ENCODE measurements at places on chromosomes 7 and 10. TPM values are rescaled to one million over a fixed set of nuclear protein-coding genes. Genes with fewer than 3 reads are reported as not detected.

DNA sequence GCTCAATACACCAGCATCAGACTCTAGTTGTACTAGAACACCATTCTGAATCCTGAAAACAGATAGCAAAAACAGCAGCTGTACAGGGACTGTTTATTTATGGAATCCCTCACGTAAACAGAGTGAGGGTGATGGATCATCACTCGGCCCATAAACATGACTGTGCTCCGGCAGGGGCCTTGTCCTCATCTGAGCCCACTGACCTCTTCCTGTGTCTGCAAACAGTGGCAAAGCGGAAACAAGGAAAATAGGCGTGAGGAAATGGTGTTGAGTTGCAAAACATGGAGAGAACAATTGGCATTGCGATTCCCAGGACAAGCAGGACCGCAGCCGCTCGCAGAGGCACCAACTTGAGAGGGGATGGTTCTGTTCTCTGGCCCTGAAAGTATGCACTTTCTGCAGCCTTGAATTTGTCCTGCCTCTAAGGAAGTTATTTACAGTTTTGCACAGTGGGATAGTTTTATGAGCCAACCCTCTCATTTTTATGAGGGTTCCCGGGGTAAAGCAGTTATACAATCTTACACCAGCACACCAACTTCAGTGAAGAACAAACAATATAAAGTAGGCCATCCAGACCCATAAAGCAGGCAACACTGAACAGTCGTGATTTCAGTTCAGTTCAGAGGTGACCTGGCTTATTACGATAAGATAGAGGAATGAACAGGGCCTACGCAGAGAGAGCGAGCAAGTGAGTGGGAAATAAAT lies 248.0 kb upstream of the FZD8 start:
- DNase-seq, result no peak

GRCh38 chr7:81833401-81833800 lies 63.6 kb upstream of the HGF start:
- DNase-seq, result no peak

GRCh38 chr7:50397320-50397970 lies 52.7 kb downstream of the FIGNL1 start:
- no peak for DNase-seq

SPDYE9 gene
- 0.54 TPM for total RNA-seq

SLC26A3 gene
- total RNA-seq, result not detected
